ENCODE measurements at places on chromosomes 6 and 20. TPM values are rescaled to one million over a fixed set of nuclear protein-coding genes. Genes with fewer than 3 reads are reported as not detected.

THEMIS gene
- not detected for polyA plus RNA-seq

DNA sequence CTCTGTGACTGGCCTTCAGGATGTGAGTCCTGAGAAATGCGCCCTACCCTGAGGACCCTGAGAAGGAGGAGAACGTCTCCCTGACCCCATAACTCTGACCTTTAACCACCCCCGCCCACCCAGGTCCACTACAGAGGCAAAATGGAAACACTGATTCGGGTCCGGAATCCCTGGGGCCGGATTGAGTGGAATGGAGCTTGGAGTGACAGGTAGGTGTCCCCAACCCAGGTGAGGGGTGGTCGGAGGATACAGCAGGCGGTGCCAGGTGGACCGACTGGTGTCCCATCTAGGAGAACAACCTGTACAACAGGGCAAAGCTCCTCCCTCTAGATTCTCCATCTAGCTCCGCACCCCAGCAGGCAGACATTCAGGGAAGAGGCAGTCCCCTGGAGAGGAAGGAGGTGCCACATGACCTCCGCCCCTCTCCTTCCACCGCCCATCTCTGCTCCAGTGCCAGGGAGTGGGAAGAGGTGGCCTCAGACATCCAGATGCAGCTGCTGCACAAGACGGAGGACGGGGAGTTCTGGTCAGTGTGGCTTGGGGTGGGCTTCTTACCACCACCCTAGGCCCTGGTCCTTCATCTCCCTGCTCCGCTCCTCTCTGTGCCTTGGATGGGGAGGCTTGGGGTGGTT, 17.6 kb downstream of the CAPN11 start:
- DNase-seq, result no peak

DNA sequence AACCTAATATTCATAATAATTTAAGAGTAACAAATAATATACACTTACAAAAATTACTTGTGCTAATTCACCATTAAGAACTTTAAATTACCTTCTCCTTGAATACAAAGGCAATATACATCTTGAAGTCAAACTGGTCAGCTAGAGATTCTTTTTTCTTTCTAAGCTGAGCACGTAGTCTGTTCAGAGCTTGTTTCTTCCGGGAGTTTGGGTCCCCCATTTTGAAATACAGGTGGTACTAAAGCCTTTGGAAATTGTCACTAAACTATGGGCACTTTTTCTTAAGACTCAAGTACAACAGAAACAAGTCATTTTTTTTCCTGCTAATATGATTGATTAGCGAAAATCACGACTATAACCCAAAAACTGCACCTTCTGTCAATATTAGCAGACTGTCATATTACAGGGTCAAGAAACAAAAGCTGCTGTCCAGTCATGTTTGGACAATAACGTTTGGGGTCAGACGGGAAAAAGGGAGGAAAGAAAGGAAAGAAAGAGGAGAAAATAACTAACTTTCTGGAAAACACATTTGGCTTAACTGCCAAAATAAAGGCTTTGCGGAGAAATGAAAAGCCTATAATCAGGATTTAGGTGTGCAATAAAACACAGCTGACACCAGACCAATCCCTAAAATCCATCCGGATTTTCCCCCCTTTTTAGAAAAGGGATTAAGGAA, 367 bp downstream of the C6orf62 start:
- no peak for DNase-seq

- no peak for DNase-seq
These were observed 23.5 kb upstream of the BACH2 start for GRCh38 chr6:90319979-90320685.

- no peak for DNase-seq
These were observed 1.1 kb upstream of the HLA-C start for GRCh38 chr6:31272836-31273626.

- no peak for DNase-seq
These were observed 66.6 kb downstream of the CSE1L start for GRCh38 chr20:49112596-49113274.

GRCh38 chr6:25122622-25123237, 156.4 kb upstream of the CARMIL1 start:
- no peak for DNase-seq
